ENCODE measurements at places on chromosomes 3 and 15. TPM values are rescaled to one million over a fixed set of nuclear protein-coding genes. Genes with fewer than 3 reads are reported as not detected.

EPHB3 gene
- 1.1 TPM for total RNA-seq

DNA sequence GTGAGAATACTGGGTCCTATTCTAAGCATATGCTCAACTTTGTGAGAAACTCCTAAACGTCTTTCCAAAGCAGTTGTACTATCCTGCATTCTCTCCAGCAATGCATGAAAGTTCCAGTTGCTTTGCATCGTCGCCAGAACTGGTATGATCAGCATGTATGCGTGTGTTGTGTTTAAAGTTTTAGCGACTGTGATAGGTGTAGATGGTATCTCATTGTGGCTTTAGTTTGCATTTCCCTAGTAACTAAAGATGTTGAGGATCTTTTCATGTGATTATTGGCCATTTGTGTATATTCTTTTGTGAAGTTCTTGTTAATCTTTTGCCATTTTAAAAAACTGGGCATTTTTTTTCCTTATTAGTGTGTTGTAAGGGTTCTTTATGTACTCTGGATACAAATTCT, 115.1 kb downstream of the SPATA16 start:
- H3K27me3 ChIP-seq: no peaks in the 10 kb centered on the region
- no peaks in the 10 kb centered on the region for H3K36me3 ChIP-seq
- no peak overlapping the region for H3K27ac ChIP-seq
- no peak for DNase-seq

CCDC13 gene
- total RNA-seq: 0.96 TPM

CLDN11 gene
- 4.5 TPM for total RNA-seq

DNA sequence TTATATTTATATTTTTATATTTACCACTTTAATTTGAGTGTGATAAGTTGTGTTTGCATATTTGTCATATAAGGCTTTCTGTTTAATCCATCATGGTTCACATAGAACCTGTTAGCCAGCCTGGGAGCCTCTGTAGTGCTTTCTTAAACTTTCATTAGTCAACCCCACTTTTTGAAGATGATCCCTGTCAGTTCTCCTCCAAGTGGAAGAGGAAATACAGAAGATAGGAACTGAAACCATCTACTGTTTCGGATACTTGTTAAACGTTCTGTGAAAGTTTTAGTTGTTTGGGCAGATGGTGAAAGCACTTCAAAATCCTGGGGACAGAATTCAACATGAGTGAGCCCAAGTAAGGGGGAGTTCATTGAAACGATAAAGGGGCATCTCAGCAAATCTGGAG, 4.6 kb upstream of the SAMMSON start:
- no peaks in the 10 kb centered on the region for H3K27me3 ChIP-seq
- H3K4me1 ChIP-seq: peaks cover 8% of the 10 kb centered on the region
- H3K27ac ChIP-seq: no peak overlapping the region
- no peak for DNase-seq
- H3K36me3 ChIP-seq: no peaks in the 10 kb centered on the region
- no peak overlapping the region for H3K4me3 ChIP-seq
